Activated CD8-positive, alpha-beta T cell treated with anti-CD3 and anti-CD28 coated beads, Interleukin-2, amount 10 ng/mL, durations not matched to agents 7 days and 5 days (primary cell): ENCODE measurements at places on chromosomes 6 and 20. TPM values are rescaled to one million over a fixed set of nuclear protein-coding genes. Genes with fewer than 3 reads are reported as not detected.

DNA sequence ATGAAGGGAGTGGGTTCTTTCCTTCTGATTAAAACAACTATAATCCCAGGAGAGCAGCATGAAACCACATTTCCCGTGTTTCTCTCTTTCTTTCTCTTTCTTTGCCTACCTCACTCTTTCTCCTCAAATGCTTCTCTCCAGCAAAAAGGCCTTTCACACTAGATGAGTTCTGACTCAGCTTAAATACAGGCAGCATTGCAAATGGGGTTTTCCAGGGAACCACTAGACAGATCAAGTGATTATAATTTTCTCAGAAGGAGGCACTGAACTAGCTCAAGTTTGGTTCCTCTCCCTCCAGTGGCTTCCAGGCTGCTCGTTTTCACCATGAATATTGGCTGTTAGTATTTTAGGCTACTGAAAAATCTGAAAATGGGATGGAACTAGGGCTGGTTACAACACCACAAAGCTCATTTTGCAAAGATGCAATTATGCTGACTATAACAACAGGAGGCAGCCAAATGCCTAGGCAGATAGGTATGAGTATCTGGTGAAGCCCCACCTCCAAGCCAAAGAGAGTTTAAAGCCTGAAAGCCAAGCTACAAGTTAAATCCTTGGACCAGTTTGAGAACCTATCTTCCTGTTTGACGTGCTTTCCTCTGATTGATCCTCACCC, 260.0 kb downstream of the MMUT start:
- no peak for DNase-seq

GRCh38 chr6:24374612-24375011, 16.8 kb upstream of the DCDC2 start:
- no peak for DNase-seq

GRCh38 chr20:13723011-13723410, 61.7 kb downstream of the ESF1 start:
- DNase-seq = no peak

GRCh38 chr20:50798650-50799049, 3.8 kb downstream of the BCAS4 start:
- DNase-seq = no peak

- DNase-seq = no peak
Observed at GRCh38 chr20:60573003-60573680, 614.9 kb downstream of the CDH26 start.

DNA sequence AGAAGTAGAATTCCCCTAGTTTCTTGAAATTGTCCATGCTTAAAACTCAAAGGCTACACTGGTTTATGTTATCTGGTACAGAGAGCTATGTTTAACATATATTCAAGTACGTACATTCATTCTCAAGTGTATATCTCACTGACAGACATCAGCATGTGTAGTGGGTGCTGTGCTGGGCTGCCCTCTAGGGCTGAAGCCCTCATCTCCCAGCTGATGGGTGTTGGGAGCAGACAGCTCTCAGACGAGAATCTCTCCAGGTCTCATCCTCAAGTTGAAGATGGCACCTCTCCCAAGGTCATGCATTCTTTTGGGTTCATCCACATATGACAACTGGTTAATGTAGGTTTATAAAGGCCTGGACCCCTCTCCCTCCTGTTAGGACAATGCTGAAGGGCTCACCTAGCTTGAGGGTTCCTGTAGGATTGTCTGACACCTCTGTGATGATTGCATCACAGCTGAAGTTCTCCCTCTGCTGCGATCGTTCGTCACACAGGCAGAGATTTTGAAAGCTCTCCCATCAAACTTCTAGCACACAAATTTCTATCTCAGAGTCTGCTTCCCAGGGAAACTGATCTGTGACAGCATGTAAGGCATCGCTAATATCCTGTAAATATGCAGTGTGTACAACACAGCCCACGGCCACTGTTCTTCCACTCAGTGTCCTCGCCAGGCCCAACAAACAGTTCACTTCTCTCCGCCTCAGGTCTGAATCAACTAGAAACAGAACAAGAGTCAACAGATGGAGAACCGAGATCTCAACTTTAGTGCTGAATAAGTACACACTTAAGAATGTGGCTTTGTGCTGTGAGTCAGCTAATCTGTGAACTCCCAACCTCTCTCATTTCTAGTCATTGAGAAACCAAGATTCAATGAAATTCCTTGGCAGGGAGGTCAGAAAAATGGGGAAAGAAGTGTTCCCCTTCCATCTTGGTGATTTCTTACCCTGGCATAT, 43.2 kb downstream of the PREP start:
- no peak for DNase-seq

DNPH1 gene
- 47.2 TPM for total RNA-seq

DNA sequence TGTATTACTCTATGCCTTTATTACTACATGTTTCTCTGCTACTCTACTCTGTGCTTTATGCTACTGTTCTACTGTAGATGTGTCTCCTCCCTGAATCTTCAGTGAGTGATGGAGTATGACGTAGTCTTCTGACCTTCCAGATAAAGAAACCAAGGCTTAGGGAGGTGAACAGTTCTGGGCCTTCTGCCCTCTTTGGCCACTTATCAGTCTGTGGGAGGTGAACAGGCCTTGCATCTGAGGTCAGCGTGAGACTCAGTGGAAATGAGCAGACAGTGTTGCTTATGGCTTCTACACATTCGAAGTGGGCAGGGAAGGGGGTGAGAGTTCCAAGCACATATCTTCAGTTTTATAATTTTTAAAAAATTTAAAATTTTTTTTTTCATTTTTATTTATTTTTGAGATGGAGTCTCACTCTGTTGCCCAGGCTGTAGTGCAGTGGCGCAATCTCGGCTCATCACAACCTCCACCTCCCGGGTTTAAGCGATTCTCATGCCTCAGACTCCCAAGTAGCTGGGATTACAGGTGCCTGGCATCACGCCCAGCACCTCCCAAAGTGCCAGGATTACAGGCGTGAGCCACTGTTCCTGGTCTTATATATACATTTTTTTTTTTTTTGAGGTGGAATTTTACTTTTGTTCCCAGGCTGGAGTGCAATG, 24.2 kb downstream of the MYBL2 start:
- no peak for DNase-seq
